GM03348 (cell line): ENCODE measurements at places on chromosomes 6 and 20.

DNA sequence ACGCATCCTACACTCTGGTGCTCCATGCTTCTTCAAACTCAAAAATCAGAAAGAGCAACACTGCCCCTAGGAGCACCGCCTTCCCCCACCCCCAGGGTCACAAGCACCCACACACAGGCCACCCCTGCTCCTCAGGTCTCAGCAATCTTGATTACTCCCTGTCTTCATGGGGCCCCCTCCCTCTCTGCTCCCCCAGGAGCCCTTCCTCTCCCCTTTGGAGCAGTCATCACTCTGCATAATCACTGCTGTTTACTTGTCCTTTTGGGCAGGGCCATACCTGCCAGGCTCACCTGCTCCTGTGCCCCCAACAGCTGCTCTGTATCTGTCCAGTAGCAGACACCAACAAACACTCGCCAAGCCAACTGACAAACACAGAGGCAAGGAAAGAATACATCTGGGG lies 7.6 kb upstream of the SYNDIG1 start:
- no peak for DNase-seq

DNA sequence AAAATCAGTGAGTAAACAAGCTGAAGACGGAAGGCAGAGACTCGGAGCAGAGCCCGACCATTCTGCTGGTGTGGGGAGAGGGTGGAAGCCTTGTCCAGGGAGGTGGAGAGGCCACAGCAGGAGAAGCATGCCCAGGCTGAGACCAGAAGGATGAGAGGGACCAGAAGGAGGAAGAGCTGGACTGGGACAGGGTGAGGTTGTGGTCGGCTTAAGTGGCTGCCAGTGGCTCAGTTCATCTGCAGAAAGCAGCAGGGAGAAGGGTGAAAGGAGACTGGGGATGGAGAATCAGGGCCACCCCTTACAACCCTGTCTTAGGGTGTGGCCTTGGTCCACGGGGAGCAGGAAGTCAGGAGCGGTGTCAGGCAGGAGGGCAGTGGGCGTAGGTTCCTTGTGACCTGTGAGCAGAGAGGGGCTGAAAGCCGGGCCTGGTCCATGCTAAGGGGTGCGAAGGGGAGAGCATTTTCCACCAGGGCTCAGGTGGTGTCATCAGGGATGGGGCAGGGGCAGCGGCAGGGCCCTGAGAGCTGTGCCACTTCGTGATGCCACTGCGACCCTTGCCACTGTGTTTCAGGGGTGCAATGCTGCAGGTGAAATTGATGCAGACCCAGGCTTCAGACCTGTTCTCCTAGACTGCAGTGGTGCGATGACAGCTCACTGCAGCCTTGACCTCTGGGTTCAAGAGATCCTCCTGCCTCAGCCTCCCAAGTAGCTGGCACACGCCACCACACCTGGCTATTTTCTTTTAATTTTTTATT lies 81.1 kb downstream of the TTLL2 start:
- DNase-seq = no peak

GRCh38 chr6:14665827-14666724 lies 548.5 kb downstream of the CD83 start:
- peak; percentile 66 for DNase-seq

- DNase-seq = peak; percentile 17
These were observed 139.0 kb downstream of the PRDM13 start for GRCh38 chr6:99745651-99746050.

- no peak for DNase-seq
These were observed 570.5 kb upstream of the CITED2 start for GRCh38 chr6:139944976-139945375.
